HFFc6 (cell line): ENCODE measurements at places on chromosomes 12 and 14. TPM values are rescaled to one million over a fixed set of nuclear protein-coding genes. Genes with fewer than 3 reads are reported as not detected.

- H3K27ac ChIP-seq: peak overlapping the region; percentile 82
- H3K27me3 ChIP-seq: peaks cover 2% of the 10 kb centered on the region
- DNase-seq: peak; percentile 85
- no peak overlapping the region for H3K4me3 ChIP-seq
- peaks cover 40% of the 10 kb centered on the region for H3K4me1 ChIP-seq
These were observed 6.1 kb downstream of the RAPGEF3 start for GRCh38 chr12:47752552-47752951.

DNA sequence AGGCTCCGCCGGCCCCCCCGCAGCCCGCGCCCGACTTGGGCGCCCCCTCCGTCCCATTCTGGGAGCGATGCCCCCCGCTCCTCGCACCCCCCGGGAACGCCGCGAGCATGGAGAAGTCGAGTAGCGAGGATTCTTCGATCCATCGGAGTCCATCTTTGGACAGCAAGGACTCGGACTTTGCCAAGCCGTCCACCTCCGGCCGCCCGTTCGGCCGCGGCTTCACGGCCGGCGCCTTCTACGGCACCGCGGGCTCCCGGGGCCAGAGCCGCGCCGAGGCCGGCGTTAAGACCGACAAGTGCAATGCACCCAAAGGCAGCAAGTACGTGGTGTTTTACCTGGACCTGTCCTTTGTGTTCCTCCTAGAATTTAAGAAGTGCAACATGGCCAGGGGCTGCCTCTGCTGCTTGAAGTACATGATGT, 123.6 kb downstream of the TSPAN9 start:
- peak overlapping the region; percentile 68 for H3K4me3 ChIP-seq
- no peaks in the 10 kb centered on the region for H3K36me3 ChIP-seq
- peaks cover 13% of the 10 kb centered on the region for H3K4me1 ChIP-seq
- H3K27me3 ChIP-seq: peaks cover 13% of the 10 kb centered on the region
- no peak overlapping the region for H3K27ac ChIP-seq

CHGA gene
- total RNA-seq: not detected in 3 replicates

GRCh38 chr12:53300187-53300586, 692 bp downstream of the MYG1 start:
- H3K27ac ChIP-seq: peak overlapping the region; percentile 98
- peak overlapping the region; percentile 91 for H3K4me3 ChIP-seq
- peak; percentile 48 for DNase-seq
- peaks cover 74% of the 10 kb centered on the region for H3K4me1 ChIP-seq
- peaks cover 62% of the 10 kb centered on the region for H3K36me3 ChIP-seq

GRCh38 chr12:108516511-108517275, 1.6 kb downstream of the FICD start:
- H3K27ac ChIP-seq: peak overlapping the region; percentile 51; the same call in 1 of the 2 replicates
- DNase-seq: no peak
- peaks cover 10% of the 10 kb centered on the region for H3K27me3 ChIP-seq
- peak overlapping the region; percentile 88 for H3K4me3 ChIP-seq

BCL2L2 gene
- total RNA-seq: 29.0 to 32.4 TPM (median 30.3 TPM) in 3 replicates

DNA sequence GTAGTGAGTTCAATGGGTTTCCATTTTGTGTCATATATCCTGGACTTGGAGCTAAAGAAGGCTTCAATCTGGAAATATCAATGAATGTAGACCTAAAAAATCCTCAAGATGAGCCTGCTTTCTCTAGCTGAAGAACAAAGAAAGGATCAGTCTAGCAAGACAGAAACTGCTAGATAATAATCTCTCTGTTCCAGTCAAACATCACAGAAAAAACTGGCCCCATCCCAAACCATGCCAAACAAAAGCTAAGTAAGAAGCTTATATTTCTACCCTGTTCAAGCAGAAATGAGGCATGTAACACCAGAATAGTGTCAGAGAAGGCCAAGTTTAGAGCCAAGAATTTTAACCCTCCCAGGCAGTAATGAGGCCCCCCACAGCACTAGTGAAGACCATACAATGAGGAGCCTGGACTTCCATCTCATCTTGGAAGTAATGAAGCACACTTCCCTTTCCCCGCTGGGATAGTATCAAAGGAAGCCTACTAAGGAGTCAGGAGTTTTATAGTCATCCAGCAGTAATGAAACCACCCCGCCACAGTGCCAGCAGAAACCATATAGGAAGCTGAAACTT, 95.8 kb downstream of the NELL2 start:
- DNase-seq: no peak
- no peak overlapping the region for H3K4me3 ChIP-seq
- H3K27ac ChIP-seq: no peak overlapping the region
- no peaks in the 10 kb centered on the region for H3K4me1 ChIP-seq
- no peaks in the 10 kb centered on the region for H3K36me3 ChIP-seq
- no peaks in the 10 kb centered on the region for H3K27me3 ChIP-seq

- no peak for DNase-seq
- no peaks in the 10 kb centered on the region; the same call in 1 of the 2 replicates for H3K36me3 ChIP-seq
- no peak overlapping the region for H3K27ac ChIP-seq
- no peak overlapping the region for H3K4me3 ChIP-seq
- peaks cover 11% of the 10 kb centered on the region for H3K27me3 ChIP-seq
These were observed 25.1 kb downstream of the MEG3 start for GRCh38 chr14:100850841-100851585.

DNA sequence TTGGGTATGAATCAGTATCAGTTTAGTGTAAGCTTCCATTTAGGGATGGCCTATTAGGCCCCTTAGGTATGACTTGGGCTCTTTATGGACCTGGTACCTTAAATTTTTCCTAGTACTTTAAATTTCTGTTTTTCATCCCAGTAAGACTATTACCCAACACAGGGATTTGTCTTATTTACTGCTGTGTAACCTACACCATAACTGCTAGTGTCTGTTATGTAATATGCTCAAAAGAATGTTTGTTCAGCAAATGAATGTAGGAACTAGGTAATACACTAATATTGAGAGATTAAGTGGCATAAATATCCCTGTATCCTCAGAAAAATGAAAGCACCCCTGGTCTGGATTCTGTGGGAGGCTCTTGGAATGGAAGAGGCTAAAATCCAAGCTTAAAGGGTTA, 63.7 kb upstream of the YARS2 start:
- no peak overlapping the region for H3K27ac ChIP-seq
- no peaks in the 10 kb centered on the region for H3K36me3 ChIP-seq
- H3K4me1 ChIP-seq: no peaks in the 10 kb centered on the region

DNA sequence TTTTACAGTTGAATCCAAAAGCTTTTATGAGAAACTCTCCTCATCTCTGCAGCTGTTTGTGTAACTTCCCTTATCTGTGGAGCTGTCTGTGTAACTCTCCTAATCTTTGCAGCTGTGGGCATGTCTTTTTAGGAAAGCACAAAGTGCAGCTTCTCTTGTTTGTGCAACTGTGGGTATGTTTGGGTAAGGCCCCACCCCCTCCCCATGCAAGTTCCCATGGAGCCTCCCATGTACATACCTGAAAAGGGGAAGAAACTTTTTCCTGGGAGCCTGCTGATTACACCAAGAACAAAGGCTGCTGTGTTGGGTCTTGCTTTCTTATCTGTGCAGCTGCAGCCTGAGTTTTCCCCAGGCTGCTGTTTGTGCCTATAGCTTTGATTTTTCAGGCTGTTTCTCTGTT, 42.7 kb upstream of the CDKN3 start:
- H3K27ac ChIP-seq: no peak overlapping the region
- peaks cover 40% of the 10 kb centered on the region for H3K4me1 ChIP-seq
- peaks cover 5% of the 10 kb centered on the region for H3K27me3 ChIP-seq
- DNase-seq: no peak
- no peaks in the 10 kb centered on the region for H3K36me3 ChIP-seq

GRCh38 chr14:90421001-90421631, 24.3 kb downstream of the CALM1 start:
- no peaks in the 10 kb centered on the region for H3K36me3 ChIP-seq
- H3K27ac ChIP-seq: no peak overlapping the region
- no peak overlapping the region for H3K4me3 ChIP-seq
- peaks cover 8% of the 10 kb centered on the region for H3K27me3 ChIP-seq
- no peak for DNase-seq
- peaks cover 16% of the 10 kb centered on the region for H3K4me1 ChIP-seq

- H3K27me3 ChIP-seq: peaks cover 25% of the 10 kb centered on the region
- no peak overlapping the region for H3K27ac ChIP-seq
- peak overlapping the region; percentile 87 for H3K4me3 ChIP-seq
These were observed 1.3 kb downstream of the AP1G2 start for GRCh38 chr14:23566112-23566777.

DNA sequence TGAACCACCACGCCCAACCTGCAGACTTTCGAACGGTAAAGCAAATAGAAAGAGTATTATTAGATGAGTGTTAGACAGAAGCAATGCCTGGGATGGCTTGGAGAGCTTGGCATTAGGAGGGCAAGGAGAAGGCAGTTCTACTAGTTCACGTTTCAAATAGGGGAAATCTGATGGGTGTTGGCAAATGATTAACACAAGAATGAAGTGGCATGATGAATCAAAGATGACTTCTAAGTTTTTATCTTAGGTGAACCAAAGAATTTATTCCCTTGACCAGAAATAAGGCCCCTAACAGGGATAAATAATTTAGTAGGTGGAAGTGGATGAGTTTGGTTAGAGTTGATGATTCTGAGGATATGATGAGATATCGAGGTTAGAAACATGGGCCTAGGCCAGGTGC, 38.5 kb downstream of the DRAM1 start:
- H3K27me3 ChIP-seq: peaks cover 2% of the 10 kb centered on the region; the same call in 1 of the 2 replicates
- peaks cover 35% of the 10 kb centered on the region for H3K4me1 ChIP-seq
- H3K4me3 ChIP-seq: no peak overlapping the region

DNA sequence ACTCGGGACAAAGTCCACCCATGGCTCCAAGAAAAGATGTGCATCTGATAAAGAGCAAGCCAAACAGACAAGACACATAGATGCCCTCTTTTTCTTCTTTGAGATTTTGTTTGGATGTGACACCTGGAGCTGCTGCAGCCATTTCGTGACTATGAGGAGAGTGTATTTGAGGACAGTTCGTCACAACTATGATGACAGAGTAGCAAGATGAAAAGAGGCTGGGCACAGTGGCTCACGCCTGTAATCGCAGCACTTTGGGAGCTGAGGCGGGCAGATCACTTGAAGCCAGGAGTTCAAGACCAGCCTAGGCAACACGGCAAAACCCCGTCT, 21.5 kb downstream of the LGMN start:
- no peak overlapping the region for H3K4me3 ChIP-seq
- H3K36me3 ChIP-seq: peaks cover 16% of the 10 kb centered on the region
- no peak for DNase-seq
- H3K4me1 ChIP-seq: peaks cover 20% of the 10 kb centered on the region
- H3K27me3 ChIP-seq: peaks cover 4% of the 10 kb centered on the region; the same call in 1 of the 2 replicates
